Daoy (cell line): ENCODE measurements at places on chromosomes 2 and 18. TPM values are rescaled to one million over a fixed set of nuclear protein-coding genes. Genes with fewer than 3 reads are reported as not detected.

The GAL3ST2 gene
- total RNA-seq: not detected in 2 replicates

DNA sequence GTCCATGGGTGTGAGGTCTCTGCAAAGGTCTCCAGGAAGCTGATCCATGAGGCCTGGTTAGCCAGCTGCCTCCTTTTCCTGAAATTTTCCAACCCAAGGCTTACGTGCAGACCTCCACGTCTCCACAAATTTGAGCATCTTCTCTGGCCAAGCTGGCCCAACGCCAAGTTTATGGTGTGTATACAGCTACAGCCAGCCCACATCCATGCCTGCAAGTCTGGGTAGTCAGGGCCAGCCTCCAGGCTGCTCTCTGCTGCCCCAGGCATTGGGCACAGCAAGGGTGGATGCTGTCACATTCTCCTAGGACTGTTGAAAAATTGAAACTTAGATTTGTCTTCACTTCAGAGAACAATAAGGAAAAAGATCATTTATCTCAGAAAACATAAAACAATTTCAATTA, 525.5 kb upstream of the CHAC2 start:
- no peak for DNase-seq

DNA sequence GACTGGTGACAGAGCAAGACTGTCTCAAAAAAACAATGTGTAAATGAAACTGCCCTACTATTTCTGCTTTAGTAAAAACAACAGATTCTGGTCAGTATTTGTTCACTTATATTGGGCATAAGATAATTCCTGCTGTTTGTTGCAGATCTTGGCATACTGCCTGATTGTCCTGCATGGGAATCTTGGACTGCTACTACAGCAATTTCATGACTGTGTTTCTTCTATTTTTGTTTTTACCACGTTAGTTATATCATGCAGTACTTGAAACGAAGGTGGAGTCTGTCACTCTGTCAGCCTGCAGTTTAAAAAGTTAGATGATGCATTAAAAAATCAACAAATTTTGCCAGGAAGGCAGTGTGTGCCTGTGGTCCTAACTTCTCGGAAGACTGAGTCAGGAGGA, 14.2 kb upstream of the CLASP1 start:
- no peak for DNase-seq

DNA sequence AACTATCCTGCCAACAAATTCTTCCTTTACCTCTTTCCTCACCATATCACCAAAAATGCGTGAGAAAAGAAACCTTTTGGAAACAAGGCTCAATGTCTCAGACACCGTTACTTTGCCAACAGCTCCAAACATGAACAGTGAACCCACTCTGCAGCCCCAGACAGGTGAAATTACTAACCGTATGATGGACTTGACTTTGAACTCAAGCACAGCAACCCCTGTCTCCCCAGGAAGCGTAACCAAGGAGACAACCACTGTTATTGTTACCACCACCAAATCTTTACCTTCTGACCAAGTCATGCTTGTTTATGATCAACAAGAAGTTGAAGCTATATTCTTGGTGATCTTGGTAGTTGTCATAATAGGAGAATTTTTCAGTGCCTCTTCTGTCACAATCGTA, 28.4 kb downstream of the MFSD6 start:
- DNase-seq: no peak

- DNase-seq: no peak
Measured at GRCh38 chr18:21605213-21605612, 4.7 kb upstream of the ESCO1 start.
